Hematopoietic multipotent progenitor cell treated with erythropoietin and hydrocortisone succinate and interleukin-3 and kit ligand, for 4 days (in vitro differentiated cells): ENCODE measurements at places on chromosomes 12 and 14.

DNA sequence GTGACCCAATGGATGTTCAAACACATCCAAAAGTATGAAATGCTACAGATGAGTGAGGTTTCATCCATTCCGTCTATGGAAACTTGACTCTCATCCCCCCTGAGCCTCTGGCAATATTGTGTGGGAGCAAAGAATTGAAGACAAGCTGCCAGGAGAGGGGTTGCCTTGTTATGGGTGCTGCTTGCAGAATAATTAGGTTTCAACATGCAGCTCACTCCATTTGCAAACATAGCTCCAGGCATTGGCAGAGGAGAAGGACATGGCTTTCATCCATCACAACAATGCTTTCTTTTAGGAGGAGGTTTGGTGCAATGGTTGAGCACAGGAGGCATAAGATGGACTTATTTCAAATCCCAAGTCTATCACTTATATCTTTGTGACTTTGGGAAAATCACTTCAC is 220.7 kb upstream of the SRRM4 start:
- DNase-seq: no peak

- DNase-seq: peak; percentile 81
Observed at GRCh38 chr12:7937833-7938506, 2.0 kb upstream of the SLC2A3 start.

DNA sequence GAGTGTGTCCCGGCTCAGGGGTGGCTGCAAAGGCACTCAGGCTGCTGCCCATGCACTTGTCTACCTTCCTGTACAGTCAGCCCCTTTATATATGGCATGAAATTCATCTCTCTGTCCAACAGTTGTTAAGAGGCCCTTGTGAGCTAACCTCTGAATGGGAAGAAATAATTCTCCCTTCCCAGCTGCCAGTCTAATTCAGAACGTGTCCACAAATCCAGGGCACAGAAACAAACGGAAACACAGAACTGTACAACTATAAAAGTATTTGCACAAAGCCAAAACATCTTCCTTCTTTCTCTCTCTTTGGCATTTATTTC is 849 bp downstream of the KRT5 start:
- no peak for DNase-seq

DNA sequence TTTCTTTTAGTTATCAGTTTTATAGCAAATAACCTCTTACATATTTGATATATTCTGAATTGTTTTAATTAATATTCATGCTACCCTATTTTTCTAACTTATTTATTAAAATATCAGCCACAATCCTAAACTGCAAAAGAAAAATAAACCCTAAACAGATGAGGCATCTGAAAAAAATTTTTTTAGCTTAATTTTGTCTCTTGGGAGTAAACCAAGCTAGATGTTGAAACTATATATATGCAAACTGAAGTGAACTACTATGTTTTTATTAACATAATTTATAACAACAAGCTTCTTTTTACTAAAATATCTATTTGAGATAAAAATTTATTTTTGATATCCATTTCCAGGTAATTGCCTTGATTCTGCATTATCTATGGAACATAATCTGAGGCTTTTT is 87.6 kb downstream of the PTPRQ start:
- DNase-seq: no peak

DNA sequence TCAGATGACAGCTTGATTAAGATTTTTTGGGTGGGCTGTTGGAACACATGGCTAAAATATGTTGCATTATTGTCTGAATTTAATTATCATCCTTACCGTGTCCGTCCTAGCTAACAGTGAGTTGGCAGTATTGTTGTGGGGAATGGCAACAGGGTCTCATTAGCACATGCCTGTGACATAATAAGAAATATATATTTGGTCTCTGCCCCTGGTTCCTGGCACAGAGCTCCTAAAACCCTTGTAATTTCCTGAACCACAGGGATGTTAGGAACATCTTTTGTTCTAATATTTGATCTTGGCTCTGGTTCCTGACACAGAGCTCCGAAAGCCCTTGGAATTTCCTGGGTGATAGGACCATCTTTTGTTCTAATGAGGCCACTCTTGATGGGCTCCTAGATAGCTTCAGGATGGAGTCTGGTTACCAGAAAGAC is 76.0 kb downstream of the SYNE2 start:
- DNase-seq: no peak

DNA sequence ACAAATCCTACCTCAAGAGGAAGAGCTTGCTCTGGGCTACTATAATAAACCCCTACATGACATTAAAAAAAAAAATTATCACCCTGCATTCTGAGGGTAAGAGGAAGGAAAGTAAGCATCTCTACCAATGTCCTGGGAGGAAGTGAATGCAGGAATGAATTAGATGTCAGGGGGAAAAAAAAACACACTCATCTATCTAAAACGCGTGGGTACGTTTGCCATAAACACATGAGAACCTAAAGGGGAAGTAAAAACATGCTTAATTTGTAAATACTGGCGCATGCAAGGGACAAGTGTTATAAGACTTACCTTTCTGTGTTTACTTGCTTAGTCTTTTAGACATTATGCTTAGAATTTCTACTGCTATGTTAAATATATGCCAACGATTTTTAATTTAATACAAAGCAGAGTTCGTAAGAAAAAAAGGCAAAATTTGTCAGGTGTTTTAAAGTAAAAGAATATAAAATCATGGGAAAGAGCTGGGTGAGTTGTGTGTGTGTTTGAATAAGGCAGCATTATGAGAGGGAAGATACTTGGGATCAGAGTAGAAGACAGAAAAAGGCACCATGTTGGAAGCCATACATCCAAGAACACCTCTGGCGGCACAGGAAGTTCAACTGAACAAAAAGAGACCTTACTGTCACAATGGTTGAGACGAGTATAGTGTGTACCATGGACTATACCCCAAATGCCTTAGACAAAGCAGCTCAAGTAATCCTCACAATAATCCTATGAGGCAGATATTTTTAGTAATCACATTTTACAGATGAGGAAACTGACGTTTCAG is 1.5 kb downstream of the TMED8 start:
- peak; percentile 64 for DNase-seq

- DNase-seq: peak; percentile 61
Observed at GRCh38 chr14:91774140-91775096, 42.5 kb upstream of the CATSPERB start.

DNA sequence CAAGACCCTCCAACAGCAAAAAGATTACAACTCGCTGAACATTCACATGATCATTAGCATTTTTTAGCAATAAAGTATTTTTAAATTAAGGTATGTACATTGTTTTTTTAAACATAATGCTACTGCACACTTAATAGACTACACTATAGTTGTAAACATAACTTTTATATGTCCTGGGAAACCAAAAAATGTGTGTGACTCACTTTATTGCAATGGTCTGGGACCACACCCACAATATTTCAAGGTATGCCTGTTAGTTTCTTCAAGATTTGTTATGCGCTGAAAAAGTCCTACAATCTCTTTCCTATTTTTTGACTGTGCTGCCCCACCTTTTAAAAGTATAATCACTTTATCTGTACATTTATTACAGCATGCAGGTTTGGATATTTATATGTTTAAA is 30.4 kb upstream of the PCNX4 start:
- DNase-seq: no peak

DNA sequence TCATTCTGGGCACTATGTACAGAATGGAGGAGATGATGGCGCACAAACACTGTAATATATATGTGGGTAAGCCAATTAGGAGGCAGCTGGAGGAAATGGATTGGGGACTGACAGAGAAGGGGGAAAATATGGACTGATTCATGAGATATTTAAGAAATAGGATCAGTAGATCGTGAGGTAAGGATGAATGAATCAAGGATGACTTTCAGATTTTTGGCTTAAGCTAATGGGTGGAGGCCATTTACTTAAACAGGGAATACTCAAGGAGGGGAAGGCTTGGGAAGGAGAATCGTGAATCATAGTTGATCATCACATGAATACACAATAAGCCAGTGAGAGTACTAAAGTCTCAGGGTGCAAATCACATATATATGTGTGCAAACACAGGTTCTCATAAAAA is 11.2 kb upstream of the GNPNAT1 start:
- no peak for DNase-seq

- peak; percentile 21 for DNase-seq
Observed at GRCh38 chr12:68240079-68240478, 13.3 kb downstream of the IL22 start.

GRCh38 chr12:19201661-19202060 is 72.1 kb downstream of the PLEKHA5 start:
- DNase-seq: no peak

DNA sequence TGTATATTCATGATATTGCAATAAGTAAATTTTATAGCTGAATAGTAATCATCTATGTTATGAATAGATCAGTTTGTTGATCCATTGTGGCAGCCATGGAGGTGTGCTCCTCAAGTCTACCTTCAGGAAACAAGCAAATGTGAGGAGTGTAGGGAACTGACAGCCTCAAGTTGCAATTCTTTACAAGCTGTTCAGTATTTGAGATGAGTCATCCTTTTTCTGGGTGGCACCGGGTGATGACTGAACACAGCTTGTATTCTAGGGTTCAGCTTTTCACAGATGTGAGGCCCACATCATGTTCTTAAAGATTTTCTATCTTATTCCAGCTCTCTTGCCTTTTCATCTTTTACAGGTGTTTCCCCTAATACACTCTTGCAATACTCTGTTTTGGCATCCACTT is 452.4 kb downstream of the KCNH5 start:
- no peak for DNase-seq

- peak; percentile 83 for DNase-seq
Observed at GRCh38 chr12:753611-754472, 1.5 kb downstream of the WNK1 start.

GRCh38 chr12:43957732-43958372 is 122.0 kb downstream of the TMEM117 start:
- peak; percentile 73 for DNase-seq

GRCh38 chr14:43019826-43020225 is 1413.2 kb downstream of the LRFN5 start:
- DNase-seq: no peak

DNA sequence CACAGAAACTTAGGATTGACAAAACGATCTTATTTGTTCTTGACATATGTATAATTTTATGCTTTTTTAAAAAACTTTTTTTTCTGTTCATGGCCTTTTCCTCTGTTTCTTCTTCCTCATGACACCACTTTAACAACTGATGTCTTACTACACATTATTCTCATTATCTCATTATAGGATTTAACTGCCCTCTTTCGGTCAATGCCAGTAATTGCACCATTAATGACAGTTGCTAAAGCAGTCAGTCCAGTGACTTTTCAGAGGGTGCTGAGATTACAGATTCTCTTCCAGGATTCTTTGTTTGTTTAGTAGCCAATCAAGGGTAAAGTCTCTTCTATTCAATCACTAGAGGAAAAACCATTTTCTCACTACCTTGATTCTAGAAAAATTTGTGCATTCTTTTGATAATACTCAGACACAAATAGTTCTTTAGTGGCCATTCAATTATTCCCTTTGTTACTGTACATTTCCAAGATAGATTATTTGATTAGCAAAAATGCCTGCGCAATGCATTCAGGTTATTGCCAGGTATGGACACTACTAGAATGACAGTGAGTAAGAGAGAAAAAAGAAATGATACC is 50.1 kb downstream of the KLRG1 start:
- DNase-seq: peak; percentile 85

- DNase-seq: no peak
Observed at GRCh38 chr14:105538481-105539049, 12.2 kb downstream of the TMEM121 start.

DNA sequence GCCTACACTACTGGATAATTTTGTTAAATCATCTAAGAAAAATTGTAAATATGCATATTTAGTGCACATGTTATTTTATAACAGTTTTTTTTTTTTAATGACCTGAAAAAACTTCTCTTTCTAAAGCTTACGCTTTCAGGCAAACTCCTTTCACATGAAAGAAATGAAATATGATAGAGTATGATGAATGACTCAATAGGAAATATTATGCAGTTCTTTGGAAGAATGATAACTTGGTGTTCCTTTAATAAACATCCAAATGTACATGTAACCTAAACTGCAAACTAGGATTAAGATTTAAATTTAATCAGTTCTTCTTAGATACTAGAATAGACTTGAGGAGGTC is 136.6 kb downstream of the FGD4 start:
- no peak for DNase-seq

DNA sequence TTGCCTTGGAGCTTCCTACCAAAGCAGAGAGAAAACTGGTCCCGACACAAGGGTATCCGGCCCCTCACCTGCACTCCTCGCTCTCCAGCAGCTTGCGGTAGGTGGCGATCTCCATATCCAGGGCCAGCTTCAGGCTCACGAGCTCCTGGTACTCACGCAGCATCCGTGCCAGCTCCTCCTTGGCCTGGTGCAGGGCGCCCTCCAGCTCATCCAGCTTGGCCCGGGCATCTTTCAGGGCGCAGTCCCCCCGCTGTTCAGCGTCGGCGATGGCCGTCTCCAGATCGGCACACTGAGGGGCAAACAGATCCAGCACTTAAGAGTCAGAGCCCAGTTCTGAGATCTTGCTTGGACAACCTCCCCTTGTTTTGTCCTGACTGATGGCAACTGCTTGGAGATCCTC is 13.7 kb downstream of the KRT72 start:
- no peak for DNase-seq

DNA sequence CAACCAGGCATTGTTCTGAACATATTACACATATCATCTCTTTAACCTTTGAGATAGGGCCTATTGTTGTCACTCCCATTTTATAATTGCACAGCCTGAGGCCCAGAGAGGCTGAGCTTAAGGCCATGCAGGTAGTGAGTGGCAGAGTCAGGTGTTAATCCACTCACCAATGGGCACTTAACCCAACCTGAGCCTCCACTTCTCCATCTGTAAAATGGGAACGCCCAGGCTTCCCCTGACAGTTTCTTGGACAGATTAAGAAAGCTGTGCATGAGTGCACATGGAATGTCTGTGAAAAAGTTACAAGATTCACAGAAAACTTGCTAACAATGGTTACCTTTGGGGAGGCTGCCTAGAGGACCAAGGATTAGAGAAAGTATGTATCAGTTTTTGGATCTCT is 32.9 kb downstream of the ESRRB start:
- no peak for DNase-seq

- DNase-seq: no peak
Observed at GRCh38 chr12:94705676-94706075, 55.3 kb upstream of the TMCC3 start.

GRCh38 chr12:3279415-3279780 is 202.2 kb downstream of the TSPAN9 start:
- DNase-seq: no peak

DNA sequence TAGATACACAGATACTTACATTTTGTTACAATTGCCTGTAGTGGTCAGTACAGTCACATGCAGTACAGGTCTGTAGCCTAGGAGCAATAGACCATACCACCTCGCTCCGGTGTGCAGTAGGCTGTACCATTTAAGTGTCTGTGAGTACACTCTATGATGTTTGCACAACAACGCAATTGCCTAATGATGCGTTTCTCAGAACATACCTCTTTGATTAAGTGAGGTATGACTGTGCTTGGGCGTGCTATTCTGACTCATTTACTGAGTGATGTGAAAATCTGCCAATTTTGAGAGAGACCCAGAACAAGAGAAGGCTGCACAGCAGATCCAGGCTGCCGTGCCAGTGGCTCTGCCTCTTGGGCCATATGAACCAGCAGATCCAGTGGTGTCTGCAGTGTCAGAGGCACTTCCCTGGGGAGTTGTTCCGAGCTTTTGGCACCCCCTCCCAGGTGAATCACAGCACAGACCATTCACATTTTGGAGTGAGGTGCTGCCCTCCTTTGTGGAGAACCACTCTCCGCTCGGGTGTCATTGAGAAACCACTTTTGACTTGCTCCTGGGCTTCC is 20.4 kb downstream of the DLK1 start:
- no peak for DNase-seq

GRCh38 chr12:13740149-13740545 is 241.3 kb downstream of the GRIN2B start:
- no peak for DNase-seq
